H1 (cell line): ENCODE measurements at places on chromosomes 5 and 9.

DNA sequence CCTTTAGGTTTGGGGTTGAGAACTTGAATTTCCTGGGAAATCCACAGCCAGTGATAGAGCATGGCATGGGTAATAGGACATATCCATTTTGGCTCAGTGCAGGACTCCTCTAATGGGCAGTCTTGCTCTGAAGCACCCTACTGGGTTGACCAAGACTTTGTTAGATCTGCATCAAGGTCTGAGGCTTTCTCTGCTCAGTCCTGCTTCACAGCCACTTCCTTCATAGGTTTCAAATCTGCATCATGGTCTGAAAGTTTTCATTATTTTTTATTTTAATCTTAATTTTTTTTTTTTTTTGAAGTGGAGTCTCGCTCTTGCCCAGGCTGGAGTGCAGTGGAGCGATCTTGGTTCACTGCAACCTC is 36.5 kb downstream of the KIF2A start:
- H3K36me3 ChIP-seq: no peaks in the 10 kb centered on the region
- H3K27me3 ChIP-seq: no peaks in the 10 kb centered on the region
- DNase-seq: no peak

GRCh38 chr5:472076-472655 is 29.2 kb downstream of the EXOC3 start:
- H3K27ac ChIP-seq: no peak overlapping the region
- H3K27me3 ChIP-seq: peaks cover 34% of the 10 kb centered on the region
- H3K4me3 ChIP-seq: peak overlapping the region; percentile 46
- H3K4me1 ChIP-seq: no peaks in the 10 kb centered on the region
- H3K36me3 ChIP-seq: no peaks in the 10 kb centered on the region

GRCh38 chr9:98944057-98944733 is 488 bp downstream of the COL15A1 start:
- peaks cover 46% of the 10 kb centered on the region for H3K27me3 ChIP-seq
- DNase-seq: no peak
- peak overlapping the region; percentile 61 for H3K4me3 ChIP-seq

GRCh38 chr5:139394123-139394653 is 716 bp downstream of the PROB1 start:
- H3K36me3 ChIP-seq: no peaks in the 10 kb centered on the region
- H3K4me1 ChIP-seq: peaks cover 12% of the 10 kb centered on the region
- H3K4me3 ChIP-seq: peak overlapping the region; percentile 68
- peaks cover 14% of the 10 kb centered on the region for H3K27me3 ChIP-seq

GRCh38 chr5:154312576-154312975 is 122.0 kb downstream of the GALNT10 start:
- no peaks in the 10 kb centered on the region for H3K27me3 ChIP-seq
- H3K36me3 ChIP-seq: no peaks in the 10 kb centered on the region
- H3K4me1 ChIP-seq: no peaks in the 10 kb centered on the region
- no peak overlapping the region for H3K27ac ChIP-seq

- H3K27ac ChIP-seq: no peak overlapping the region
- H3K36me3 ChIP-seq: no peaks in the 10 kb centered on the region
- no peak overlapping the region for H3K4me3 ChIP-seq
- no peaks in the 10 kb centered on the region for H3K27me3 ChIP-seq
- no peak for DNase-seq
These were observed 99.5 kb downstream of the USP20 start for GRCh38 chr9:129934780-129935179.

DNA sequence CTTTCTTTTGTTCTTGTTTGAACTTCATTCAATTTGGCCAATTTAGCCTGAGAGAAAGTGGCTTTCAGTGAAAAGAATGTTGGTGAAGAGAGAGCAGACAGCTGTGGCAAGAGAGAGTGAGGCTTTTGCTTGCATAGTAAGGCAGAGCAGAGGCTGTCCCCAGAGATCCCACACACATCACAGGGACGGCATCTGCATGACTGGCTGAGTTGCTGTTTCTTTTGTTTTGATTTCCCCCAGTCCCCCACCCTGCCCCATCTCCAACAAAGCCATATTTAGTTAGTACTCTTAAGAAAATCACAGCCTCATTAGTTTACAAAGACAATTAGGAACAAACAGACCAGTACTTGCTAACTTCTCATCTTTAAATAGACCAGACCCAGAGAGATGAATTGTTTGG is 363.9 kb upstream of the SEMA6A start:
- no peak overlapping the region for H3K27ac ChIP-seq
- peak overlapping the region; percentile 21; the same call in 1 of the 2 replicates for H3K4me3 ChIP-seq
- H3K36me3 ChIP-seq: no peaks in the 10 kb centered on the region

DNA sequence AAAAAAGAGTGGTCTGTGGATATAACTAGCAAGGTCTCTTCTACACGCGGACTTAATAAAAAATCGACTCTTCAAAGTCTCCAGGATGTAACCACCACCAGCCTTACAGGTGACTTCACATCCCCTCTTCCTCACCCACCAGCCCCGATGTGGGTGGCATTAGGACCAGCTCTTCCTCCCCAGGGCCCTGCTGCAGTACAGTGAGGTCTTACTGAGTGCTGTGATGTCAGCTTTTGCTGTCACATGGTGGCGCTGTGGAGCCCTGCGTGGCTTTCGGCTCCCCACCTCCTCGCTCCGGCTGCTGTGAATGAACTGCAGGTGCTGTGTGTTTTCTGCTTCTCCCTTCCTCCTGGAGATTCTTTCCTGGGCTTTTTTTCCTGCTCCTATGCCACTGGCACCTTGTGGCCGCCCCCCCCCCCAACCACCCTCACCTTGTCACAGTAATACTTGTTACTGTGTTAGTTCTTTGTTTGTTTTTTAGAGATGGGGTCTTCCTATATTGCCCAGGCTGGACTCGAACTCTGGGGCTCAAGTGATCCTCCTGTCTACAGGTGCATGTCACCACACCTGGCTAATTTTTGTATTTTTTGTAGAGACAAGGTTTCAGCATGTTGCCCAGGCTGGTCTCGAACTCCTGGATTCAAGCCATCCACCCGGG is 15.8 kb upstream of the RAPGEF1 start:
- no peaks in the 10 kb centered on the region for H3K27me3 ChIP-seq
- DNase-seq: peak; percentile 74
- no peaks in the 10 kb centered on the region for H3K36me3 ChIP-seq

DNA sequence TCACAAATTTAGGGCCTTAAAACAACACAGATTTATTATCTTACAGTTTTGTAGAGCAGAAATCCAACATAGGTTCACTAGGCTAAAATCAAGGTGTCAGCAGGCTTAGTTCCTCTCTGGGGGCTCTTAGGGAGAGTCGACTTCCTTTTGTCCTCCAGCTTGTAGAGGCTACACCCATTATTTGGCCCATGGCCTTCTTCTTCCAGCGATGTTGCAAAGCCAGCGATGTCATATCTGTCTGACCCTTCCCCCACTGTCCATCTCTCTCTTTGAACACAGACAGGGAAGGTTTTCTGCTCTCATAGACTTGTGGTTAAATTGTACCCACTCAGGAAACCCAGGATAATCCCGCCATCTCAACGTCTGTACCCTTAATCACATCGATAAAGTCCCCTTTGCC is 60.3 kb upstream of the SHB start:
- no peaks in the 10 kb centered on the region for H3K4me1 ChIP-seq
- no peaks in the 10 kb centered on the region for H3K27me3 ChIP-seq
- DNase-seq: no peak
- no peaks in the 10 kb centered on the region for H3K36me3 ChIP-seq

- H3K36me3 ChIP-seq: no peaks in the 10 kb centered on the region
- no peak for DNase-seq
- no peaks in the 10 kb centered on the region for H3K27me3 ChIP-seq
- H3K4me1 ChIP-seq: peaks cover 3% of the 10 kb centered on the region
- H3K27ac ChIP-seq: no peak overlapping the region
- H3K4me3 ChIP-seq: no peak overlapping the region
These were observed 5.5 kb downstream of the FANCC start for GRCh38 chr9:95311961-95312360.

DNA sequence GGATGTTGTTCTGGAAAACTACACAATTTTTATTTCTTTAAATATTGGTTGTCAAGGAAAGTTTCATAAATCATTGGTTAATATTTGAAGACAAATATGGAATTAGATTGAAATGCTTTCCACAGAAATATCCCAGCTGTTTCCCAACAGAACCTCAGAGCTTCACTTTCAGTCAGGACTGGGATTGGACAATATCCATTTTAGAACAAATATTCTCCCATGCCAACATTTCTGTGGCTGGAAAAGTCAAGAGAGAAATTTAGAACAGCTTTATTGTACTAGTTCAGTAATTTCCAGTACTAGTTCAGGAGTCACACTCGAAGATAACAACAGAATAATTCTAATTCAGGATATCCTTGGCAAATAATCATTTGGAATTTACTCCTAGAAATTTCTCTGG is 116.1 kb upstream of the TUT7 start:
- H3K36me3 ChIP-seq: no peaks in the 10 kb centered on the region
- H3K27ac ChIP-seq: no peak overlapping the region
- no peak for DNase-seq
- H3K4me1 ChIP-seq: no peaks in the 10 kb centered on the region

- H3K4me1 ChIP-seq: peaks cover 20% of the 10 kb centered on the region
- H3K4me3 ChIP-seq: no peak overlapping the region
- no peak for DNase-seq
These were observed 9.0 kb downstream of the ABHD17B start for GRCh38 chr9:71901695-71902597.

- DNase-seq: no peak
- H3K27me3 ChIP-seq: no peaks in the 10 kb centered on the region
- no peaks in the 10 kb centered on the region for H3K4me1 ChIP-seq
- H3K36me3 ChIP-seq: no peaks in the 10 kb centered on the region
- H3K4me3 ChIP-seq: no peak overlapping the region
- no peak overlapping the region for H3K27ac ChIP-seq
These were observed 54.5 kb downstream of the ADAM19 start for GRCh38 chr5:157520911-157521703.

- no peak within 1 kb of the TSS for H3K27ac ChIP-seq
- DNase-seq: peak; percentile 59
- peaks cover 3% of the 10 kb centered on the region; the same call in 1 of the 2 replicates for H3K4me1 ChIP-seq
- H3K4me3 ChIP-seq: peak within 1 kb of the TSS; percentile 60
- peaks cover 2% of the 10 kb centered on the region for H3K27me3 ChIP-seq
These were observed at the start of gene STK32A for GRCh38 chr5:147234825-147235635. STK32A (plus strand) TSS chr5:147235026; CDS start chr5:147239635, 4,609 bp downstream.

GRCh38 chr5:119828541-119828940 is 199.2 kb downstream of the FAM170A start:
- no peaks in the 10 kb centered on the region for H3K27me3 ChIP-seq
- DNase-seq: no peak
- no peaks in the 10 kb centered on the region for H3K4me1 ChIP-seq
- H3K36me3 ChIP-seq: no peaks in the 10 kb centered on the region

GRCh38 chr5:34923694-34924461 is 5.5 kb upstream of the DNAJC21 start:
- peaks cover 58% of the 10 kb centered on the region for H3K36me3 ChIP-seq
- no peaks in the 10 kb centered on the region for H3K4me1 ChIP-seq
- H3K4me3 ChIP-seq: no peak overlapping the region

DNA sequence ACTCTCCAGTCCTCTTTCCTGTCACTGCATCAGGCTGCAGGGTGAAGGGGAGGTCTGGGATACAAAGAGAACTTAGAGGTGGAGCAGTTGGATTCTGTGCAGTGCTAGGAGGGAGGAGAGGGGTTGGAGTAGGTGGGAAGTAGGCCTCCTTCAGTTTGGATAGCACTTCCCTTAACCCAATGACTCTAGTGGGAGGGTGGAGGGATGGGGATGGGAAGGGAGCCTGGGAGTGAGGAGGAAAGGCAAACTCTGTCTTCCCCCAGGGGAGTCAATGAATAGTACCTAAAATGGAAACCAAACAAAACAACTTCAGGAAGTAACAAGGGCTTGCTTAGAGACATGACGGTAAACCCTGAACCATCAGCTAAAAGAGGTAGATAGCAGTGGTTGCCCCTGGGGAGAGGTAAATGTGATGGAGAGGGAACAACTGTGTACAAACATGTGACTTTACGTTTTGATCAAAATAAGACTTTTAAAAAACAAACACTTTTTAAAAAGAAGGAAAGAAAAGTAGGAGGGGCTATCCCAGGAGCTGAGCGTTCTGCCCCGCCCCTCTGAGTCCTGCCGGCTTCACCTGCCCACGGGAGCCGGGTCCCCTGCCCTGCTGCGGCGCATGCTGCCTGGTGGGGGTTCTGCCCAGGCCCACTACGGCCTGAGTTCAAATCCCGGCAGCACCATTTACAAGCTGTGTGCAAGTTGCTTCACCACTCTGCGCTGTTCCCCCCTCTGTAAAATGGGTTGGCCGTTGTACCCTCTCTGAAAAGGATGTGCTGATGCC is 30.9 kb downstream of the GSN start:
- H3K4me1 ChIP-seq: peaks cover 13% of the 10 kb centered on the region
- H3K27ac ChIP-seq: no peak overlapping the region
- no peaks in the 10 kb centered on the region for H3K36me3 ChIP-seq
- DNase-seq: no peak
- peak overlapping the region; percentile 29 for H3K4me3 ChIP-seq
- peaks cover 14% of the 10 kb centered on the region for H3K27me3 ChIP-seq

GRCh38 chr5:140882591-140882899 is 621 bp downstream of the PCDHA13 start:
- H3K36me3 ChIP-seq: no peaks in the 10 kb centered on the region; the same call in 1 of the 2 replicates
- H3K4me3 ChIP-seq: peak overlapping the region; percentile 58
- no peaks in the 10 kb centered on the region for H3K4me1 ChIP-seq
- H3K27ac ChIP-seq: no peak overlapping the region

DNA sequence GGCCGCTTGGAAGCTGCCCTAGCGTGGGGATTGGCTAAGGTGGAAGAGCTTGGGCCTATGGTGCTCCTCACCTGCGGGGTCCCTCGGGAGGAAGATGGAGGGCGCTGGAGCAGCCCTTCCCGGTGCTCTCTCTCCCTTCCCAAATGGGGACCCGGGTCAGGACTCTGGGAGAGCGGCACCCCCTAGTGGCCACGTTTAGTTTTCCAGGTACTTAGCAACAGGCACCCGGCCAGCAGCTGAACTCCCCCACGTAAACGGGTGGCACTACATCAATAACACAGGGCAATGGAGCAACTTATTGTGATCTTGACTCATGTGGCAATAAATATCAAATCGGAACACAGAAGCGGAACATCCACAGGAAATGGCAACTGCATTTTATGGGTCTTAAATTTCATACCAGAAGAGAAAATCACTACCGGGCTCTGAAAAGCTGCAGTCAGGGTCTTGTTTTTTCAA is 316.6 kb downstream of the AGTPBP1 start:
- peak; percentile 98 for DNase-seq
- H3K36me3 ChIP-seq: no peaks in the 10 kb centered on the region

GRCh38 chr5:108386345-108387061 is 4.6 kb upstream of the FBXL17 start:
- no peak for DNase-seq
- no peak overlapping the region for H3K27ac ChIP-seq
- no peaks in the 10 kb centered on the region for H3K4me1 ChIP-seq
- no peaks in the 10 kb centered on the region for H3K27me3 ChIP-seq
- H3K36me3 ChIP-seq: no peaks in the 10 kb centered on the region

GRCh38 chr5:138287246-138287645 is 12.8 kb upstream of the GFRA3 start:
- H3K36me3 ChIP-seq: peaks cover 32% of the 10 kb centered on the region
- H3K4me1 ChIP-seq: no peaks in the 10 kb centered on the region

- no peaks in the 10 kb centered on the region for H3K4me1 ChIP-seq
These were observed 1941.4 kb upstream of the NUDT12 start for GRCh38 chr5:105503950-105504349.

DNA sequence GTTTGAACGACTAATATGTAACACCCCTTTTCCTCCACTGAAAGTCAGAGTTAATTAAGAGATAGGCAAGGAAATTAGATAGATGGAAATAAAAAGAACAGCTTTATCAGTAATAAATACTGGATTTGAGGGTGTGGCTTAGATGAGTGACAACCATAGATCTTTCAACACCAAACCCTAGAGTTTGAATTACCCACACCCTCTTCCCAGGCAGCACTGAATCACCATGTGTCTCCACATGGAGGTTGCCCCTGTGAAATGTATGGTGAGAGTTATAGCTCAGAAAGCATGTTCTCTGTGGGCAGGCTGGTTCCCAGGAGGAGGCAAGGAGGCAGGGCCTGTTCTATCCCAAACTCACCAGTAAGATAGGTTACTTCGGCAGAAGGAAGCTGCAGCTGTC is 69.7 kb downstream of the TMEM174 start:
- H3K4me3 ChIP-seq: no peak overlapping the region
- H3K27ac ChIP-seq: no peak overlapping the region
- H3K4me1 ChIP-seq: no peaks in the 10 kb centered on the region
- no peaks in the 10 kb centered on the region for H3K36me3 ChIP-seq
